ENCODE measurements at places on chromosomes 2 and 18. TPM values are rescaled to one million over a fixed set of nuclear protein-coding genes. Genes with fewer than 3 reads are reported as not detected.
A peak's percentile ranks its signal among the peaks of the same experiment; 100 is the strongest.

- peak; percentile 84 for DNase-seq
Measured at GRCh38 chr2:200306196-200306930, at the start of gene SPATS2L. SPATS2L (plus strand) TSS chr2:200306693; CDS start chr2:200389245, 82,552 bp downstream.

- DNase-seq = no peak
Measured at GRCh38 chr2:220452561-220452960, 825.1 kb downstream of the SLC4A3 start.

GRCh38 chr2:187971893-187972292, 319.8 kb upstream of the GULP1 start:
- DNase-seq = no peak

DNA sequence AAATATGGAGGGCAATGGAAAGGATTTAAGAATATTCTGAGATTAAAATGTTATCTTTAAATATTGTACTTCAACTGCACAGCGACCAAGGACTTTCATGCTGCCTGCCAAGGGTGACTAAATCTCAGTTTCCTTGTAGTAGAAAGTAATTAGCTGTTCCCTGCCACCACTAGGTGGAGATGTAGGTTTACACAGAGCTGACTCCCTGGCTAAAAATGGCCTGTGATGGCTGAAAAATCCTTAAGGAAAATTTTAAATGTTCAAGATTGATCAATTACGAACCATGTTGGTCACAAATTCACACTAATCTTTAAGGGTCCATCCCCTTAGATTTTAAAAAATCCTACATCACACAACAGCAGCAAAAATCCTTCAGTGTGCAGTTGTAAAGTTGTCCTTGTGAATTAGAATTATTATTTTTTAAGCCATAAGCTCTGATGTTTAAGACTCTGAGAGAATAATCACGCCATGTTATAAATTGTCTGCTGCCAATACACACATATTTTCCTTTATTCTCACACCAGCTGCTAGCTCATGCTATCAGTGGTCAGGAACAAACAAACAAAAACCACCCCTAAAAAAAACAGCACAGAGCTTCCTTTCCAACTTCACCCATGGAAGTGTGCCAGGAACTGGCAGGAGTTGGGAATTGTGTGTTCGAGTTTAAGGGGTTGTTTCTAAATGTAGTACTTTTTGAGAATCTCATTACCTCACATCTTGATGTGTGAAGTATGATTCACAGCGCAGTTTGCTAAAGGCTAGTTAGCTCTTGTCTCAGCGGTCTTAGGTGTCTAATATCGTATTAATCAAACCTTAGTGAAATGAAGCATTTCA, 399.8 kb downstream of the TMEM182 start:
- DNase-seq = peak; percentile 63

DNA sequence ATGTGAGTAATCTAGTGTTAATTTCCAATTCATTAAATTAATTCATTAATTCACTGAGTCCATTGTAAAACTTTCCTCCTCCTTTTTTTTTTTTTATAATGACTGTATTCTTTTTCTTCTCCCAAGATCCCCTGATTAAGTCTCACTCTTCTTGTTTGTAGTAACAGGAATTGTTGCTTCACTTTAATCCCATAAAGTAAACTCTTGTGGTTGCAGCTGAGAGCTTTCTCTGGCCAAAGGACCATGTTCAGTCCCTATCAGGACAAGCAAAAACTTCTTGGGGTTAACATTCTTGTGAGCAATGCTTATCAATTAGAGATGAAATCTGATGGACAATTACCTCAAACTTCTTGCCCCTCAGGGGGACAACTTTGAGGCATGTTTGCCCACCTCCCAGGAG, 400.2 kb upstream of the SPHKAP start:
- no peak for DNase-seq

- no peak for DNase-seq
Measured at GRCh38 chr2:24971286-24971535, 544 bp downstream of the DNAJC27 start.

- no peak for DNase-seq
Measured at GRCh38 chr2:189557373-189557772, 23.2 kb downstream of the SLC40A1 start.

DNA sequence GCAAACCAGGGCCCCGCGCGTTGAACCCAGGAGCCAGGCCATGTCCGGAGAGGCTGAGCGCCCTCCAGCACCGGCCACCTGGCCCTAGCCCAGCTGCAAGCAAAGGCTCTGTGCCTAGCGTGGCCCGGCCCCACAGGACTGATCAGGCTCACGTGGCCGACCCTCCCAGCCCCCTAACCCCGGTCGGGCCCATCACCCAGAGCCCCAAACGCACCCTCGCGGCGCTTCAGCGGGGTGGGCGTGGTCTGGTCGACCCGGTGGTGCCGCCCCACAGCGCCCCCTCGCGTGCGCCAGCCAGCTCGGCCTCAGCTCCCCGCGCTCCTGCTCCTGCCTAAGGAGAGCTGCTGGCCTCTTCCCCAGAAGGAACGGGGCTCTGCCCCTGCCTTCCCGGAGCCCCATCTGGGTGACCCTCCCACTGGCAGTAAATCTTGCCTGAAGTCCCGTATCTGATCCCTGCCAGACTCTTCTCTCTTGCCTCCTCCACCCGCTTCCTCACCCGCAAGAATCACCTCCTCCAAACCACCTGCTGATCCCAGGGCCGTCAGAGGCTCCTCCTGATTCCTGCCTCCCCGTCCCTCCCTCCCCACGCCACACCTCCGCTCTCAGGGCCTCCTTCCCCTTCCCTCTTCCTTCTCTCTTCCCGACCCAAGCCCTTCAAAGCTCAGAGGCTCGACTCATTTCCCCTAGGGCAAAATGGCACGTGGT, 12.3 kb upstream of the TEX51 start:
- peak; percentile 4 for DNase-seq

DNA sequence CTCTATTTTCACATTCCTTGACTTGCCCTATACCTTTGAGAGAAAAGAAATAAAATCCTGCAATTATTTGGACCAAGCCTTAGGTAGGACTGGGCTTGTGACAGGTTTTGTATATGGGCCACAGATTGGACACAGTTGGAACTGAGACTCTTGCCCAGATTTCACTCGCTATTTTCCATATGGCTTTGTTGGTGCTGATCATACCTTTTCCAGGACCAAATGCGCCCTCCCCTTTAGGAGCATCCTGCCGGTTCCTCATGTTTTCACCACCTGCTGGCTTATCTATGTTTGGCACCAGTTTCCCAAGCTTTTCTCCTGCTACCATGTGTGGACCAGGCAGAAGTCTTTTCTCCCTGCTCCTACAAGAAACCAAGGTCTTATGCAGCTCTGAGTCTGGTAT, 494.9 kb downstream of the EPHA4 start:
- no peak for DNase-seq

DNA sequence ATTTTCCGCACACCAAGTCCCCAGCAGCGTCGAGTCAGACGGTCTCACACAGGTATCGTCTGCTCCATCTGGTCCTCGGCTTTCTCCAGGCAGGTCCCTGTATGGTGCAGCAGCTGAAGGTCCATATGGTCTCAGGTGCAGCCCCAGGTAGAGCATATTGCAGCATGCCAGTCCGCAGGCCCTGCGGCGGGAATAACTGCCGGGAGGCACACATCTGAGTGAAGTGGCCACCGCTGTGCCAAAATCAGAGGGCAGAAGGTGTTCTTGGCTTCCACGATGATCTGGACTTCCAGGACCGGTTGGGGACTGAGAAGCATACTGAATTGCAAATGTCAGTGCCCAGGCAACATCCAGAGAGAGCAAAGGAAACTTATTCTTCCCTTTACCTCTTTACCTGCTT, 320.3 kb downstream of the RNF144A start:
- no peak for DNase-seq

DNA sequence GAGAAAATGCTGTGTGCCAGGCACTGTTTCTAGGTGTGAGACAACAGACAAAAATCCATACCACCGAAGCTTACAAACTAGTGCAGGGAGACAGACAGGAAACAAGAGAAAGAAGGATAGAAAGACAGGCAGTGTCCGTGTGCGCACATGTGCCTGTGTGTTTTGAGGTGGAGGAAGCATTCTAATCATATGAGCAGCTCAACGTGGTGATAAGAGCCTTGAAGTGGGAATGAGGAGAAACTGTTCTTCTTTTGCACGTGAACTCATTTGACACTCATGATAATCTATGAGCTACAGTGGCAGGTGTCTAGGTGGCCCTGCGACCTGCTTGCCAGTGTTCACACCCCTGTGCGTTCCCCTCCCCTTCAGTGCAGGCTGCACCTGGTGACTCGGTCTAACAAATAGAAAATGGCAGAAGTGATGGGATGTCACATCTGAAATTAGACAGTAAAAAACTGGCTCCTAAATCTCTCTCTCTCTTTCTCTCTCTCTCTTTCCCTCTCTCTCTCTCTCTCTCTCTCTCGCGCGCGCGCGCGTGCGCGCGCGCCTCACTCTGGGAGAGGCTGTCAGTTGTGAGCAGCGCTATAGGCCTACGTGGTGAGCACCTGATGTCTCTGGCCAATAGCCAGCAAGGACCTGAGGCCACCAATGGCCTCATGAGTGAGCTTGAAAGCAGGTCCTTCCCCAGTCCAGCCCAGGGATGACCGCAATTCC, 74.8 kb downstream of the EN1 start:
- DNase-seq = no peak

DNA sequence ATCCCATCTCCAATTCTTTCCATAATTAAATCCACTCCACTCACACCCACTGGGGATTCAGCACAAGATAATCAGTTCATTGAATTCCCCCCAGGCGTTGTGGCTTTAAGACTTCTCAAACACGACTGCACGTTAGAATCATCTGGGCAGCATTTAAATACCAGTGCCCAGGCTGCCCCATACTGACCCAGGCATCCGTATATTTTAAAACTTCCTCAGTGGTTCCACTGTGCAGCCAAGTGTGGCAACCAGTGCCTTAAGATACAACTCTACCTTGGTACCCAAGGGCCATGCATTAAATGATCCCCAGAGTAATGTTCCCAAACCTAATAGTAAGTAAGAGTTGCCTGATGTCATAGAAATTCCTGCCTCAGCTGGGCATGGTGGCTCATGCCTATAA, 54.3 kb upstream of the BZW1 start:
- DNase-seq = no peak

- no peak for DNase-seq
Measured at GRCh38 chr2:47546994-47547393, 144.0 kb downstream of the MSH2 start.

DNA sequence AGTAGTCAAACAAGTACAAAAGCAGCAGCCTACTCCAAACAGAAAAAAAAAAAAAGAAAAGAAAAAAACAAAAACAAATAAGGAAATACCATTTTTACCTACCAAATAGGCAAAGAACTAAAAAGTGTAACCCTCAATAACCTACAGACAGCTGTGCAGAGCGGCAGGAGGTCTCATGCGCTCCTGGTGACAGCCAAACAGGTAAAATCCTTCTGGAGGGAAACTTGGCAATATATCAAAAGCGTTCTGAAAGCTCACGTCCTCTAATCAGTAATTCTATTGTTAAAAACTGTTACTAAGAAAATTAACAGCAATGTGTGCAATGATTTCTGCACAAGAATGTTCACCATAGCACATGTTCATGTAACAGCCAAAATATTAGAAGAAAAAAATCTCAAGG, 105.6 kb downstream of the AFF3 start:
- DNase-seq = no peak

- DNase-seq = peak; percentile 93
Measured at GRCh38 chr18:9971313-9971920, 57.6 kb downstream of the VAPA start.

GRCh38 chr2:207768866-207769596, 675 bp downstream of the FZD5 start:
- peak; percentile 39 for DNase-seq

DNA sequence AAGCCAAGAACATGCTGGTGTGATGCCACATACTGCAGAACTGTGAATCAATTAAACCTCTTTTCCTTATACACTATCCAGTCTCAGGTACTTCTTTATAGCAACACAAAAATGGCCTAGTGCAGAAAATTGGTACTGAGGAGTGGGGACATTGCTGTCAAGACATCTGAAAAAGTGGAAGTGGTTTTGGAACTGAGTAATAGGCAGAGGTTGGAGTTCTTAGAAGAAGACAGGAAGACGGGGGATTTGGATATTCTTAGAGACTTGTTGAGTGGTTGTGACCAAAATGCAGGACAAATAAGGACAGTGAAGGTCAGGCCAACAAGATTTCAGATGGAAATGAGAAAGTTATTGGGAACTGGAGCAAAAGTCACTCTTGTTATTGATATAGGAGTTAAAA, 31.3 kb upstream of the CDH2 start:
- no peak for DNase-seq

DNA sequence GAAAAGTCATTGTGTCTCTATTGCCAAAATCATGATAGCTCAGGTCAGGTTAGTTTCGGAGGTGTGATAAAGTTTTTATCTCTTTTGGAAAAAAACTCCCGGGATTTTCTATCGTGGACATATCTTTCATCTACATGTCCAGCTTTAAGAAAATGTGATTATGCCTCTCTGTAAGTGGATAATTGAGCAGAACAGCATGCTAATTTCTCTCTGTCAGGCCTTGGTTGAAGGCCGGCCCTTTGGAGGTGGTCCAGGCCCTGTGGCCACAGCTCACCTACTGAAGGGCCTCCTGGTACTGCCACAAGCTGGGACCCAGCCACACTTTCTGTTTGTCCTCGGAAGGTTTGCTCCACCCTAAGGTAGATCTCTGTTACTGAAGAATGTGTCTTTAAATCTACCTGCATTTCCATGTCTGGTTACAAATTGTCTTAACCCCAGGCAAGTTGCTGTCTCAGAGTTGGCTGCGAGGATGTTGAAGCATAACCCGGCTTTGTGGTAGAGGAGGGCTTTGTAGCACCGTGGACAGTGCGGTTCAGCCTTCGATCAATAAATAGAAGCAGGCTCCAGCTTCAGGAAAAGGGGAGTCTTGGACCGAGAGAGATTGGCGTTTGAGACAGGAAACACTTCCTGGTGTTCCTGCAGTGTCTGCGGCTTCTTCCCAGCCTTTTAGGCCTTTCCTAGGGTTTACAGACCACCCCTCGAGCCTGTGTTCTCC, 25.5 kb downstream of the TCF7L1 start:
- DNase-seq = no peak

DNA sequence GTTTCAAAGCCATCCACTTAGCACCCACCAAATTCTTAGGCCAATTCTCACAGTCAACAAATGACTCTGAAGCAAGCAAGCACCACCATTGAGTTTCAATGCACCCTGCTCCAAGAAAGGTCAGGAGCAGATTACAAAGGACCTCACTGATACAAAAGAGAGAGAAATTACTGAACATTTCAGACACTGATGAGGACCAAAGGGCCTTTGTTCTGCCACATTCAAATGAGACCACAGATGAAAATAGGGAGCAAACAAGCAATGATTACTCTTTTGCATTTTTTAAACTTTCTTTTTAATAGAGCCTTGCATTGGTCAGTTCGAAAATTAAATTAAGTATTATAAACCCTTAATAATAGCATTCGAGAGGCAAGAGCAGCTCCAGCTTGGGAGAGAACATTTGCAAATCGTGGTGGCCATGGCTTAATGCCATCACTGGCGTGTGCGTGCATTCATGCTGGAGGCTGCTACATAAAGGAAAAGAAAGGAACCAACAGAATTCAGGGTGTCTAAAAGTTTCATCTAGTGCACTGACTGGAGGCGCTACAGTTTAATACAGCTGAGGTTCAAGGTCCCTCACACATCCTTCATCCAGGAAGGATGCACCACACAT, 87.5 kb downstream of the KLF7 start:
- no peak for DNase-seq

The TPO gene
- total RNA-seq = not detected

The SAG gene
- total RNA-seq = not detected

The PKP4 gene
- 40.1 TPM for total RNA-seq

The PAX3 gene
- not detected for total RNA-seq

The AMER3 gene
- total RNA-seq = not detected

The LBX2 gene
- not detected for total RNA-seq

The MROH2A gene
- not detected for total RNA-seq

The ZNF385B gene
- 0.81 TPM for total RNA-seq

The CD8B2 gene
- not detected for total RNA-seq

All from PC-3 (cell line).